ENCODE measurements at places on chromosomes 2 and 18. TPM values are rescaled to one million over a fixed set of nuclear protein-coding genes. Genes with fewer than 3 reads are reported as not detected.

The CPLX4 gene
- not detected for total RNA-seq

The CRYGC gene
- not detected for total RNA-seq

The CYTIP gene
- total RNA-seq, result 0.16 TPM

DNA sequence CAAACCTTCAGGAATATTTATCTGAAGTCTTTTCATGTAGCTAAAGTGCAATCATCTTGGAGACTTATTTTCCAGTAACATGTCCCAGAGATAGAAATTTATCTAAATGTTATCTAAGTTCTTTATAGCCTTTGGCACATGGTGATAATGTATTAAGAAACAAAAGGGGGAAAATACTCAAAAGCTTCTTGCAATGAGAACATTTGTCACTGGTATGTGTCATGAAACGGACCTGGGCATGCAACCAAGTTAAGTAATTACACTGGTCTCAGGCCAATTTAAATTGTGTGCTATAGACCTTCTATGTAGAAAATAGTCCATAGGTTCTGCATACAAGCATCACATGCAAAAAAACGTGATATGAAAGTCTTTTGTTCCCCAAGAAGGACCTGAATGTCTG lies 136.2 kb downstream of the SLC8A1 start:
- DNase-seq, result peak; percentile 68
- no peaks in the 10 kb centered on the region for H3K4me1 ChIP-seq
- H3K27me3 ChIP-seq, result no peaks in the 10 kb centered on the region

The LRP2 gene
- 0.79 TPM for total RNA-seq

GRCh38 chr2:150109028-150109427 lies 378.4 kb downstream of the RND3 start:
- no peaks in the 10 kb centered on the region for H3K36me3 ChIP-seq
- no peak overlapping the region for H3K4me3 ChIP-seq

The LONRF2 gene
- 0.62 TPM for total RNA-seq

DNA sequence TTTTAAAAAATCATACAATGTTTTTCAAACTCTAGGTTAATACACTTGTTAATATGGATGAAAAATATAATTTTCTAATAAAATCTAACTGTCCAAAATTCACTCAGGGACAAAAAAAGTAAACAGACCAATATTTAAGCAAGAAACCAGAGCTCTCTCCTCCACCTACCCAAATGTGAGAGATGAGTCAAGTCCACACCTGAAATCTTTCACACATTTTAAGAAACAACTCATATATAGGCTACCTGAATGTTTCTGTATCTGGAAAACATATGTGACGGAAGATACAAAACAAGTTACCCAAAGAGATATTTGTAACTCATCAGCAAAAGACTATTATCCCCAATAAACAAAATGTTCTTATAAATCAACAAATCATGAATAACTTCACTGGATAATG lies 20.2 kb downstream of the ZNF516 start:
- peaks cover 25% of the 10 kb centered on the region for H3K4me1 ChIP-seq
- DNase-seq, result no peak
- H3K4me3 ChIP-seq, result no peak overlapping the region
- no peaks in the 10 kb centered on the region for H3K27me3 ChIP-seq
- no peaks in the 10 kb centered on the region for H3K36me3 ChIP-seq

GRCh38 chr18:26317398-26317797 lies 91.2 kb downstream of the TAF4B start:
- H3K27ac ChIP-seq, result no peak overlapping the region
- no peak overlapping the region for H3K4me3 ChIP-seq
- H3K36me3 ChIP-seq, result no peaks in the 10 kb centered on the region
- H3K27me3 ChIP-seq, result no peaks in the 10 kb centered on the region

GRCh38 chr2:219632760-219633105 lies 5.3 kb downstream of the SLC4A3 start:
- DNase-seq, result no peak
- H3K27me3 ChIP-seq, result no peaks in the 10 kb centered on the region
- H3K36me3 ChIP-seq, result no peaks in the 10 kb centered on the region
- no peak overlapping the region for H3K4me3 ChIP-seq
- no peaks in the 10 kb centered on the region for H3K4me1 ChIP-seq

All from astrocyte (in vitro differentiated cells and primary cell).